ENCODE measurements at places on chromosomes 12 and 14. TPM values are rescaled to one million over a fixed set of nuclear protein-coding genes. Genes with fewer than 3 reads are reported as not detected.
A peak's percentile ranks its signal among the peaks of the same experiment; 100 is the strongest.

- peak; percentile 18 for ATAC-seq
These were observed 2.6 kb downstream of the YLPM1 start for GRCh38 chr14:74765721-74766120.

GRCh38 chr12:124369055-124369826 is 74.3 kb downstream of the RFLNA start:
- ATAC-seq, result no peak

NTF3 gene
- total RNA-seq, result not detected

FAR2 gene
- 18.5 TPM for total RNA-seq

- ATAC-seq, result no peak
These were observed 151.4 kb upstream of the NUDT4 start for GRCh38 chr12:93226361-93226760.

- no peak for ATAC-seq
These were observed 536 bp downstream of the PARPBP start for GRCh38 chr12:102120564-102120873.

- no peak for ATAC-seq
These were observed 37.8 kb downstream of the ANAPC7 start for GRCh38 chr12:110365489-110366320.

DNA sequence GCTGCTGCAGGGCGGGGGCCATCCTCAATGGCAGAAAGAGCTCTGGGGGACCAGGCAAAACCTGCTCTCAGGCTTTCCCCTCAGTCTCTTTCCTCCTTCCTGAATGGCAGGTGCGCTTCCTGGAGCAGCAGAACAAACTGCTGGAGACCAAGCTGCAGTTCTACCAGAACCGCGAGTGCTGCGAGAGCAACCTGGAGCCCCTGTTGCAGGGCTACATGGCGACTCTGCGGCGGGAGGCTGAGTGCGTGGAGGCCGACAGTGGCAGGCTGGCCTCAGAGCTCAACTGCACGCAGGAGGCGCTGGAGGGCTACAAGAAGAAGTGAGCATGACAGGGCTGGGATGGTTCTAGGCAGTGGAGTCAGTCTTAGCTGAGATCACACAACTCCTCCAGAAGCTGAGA is 22.9 kb upstream of the KRT83 start:
- ATAC-seq, result no peak

DNA sequence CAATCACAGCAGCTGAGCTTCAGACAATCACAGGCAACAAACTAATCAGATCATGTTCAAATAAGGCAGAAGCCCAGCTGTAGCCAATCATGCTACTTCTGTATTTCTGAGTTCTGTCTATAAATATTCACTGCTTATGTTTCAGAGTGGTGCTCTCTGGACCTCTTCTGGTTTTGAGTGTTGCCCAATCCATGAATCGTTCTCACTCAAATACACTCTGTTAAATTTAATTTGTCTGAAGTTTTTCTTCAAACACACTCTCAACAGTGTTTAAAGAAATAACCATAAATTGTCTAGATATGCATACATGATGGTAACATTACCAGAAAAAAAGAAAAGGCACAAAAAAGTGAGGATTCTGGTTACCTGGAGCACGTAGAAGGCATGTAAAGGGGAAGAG is 77.9 kb upstream of the BBS10 start:
- ATAC-seq, result no peak

GRCh38 chr14:64970776-64971477 is 1.2 kb downstream of the RAB15 start:
- ATAC-seq, result no peak

MSI1 gene
- total RNA-seq, result not detected

PROX2 gene
- 0.71 TPM for total RNA-seq
